ENCODE measurements at places on chromosomes 3 and 15.

DNA sequence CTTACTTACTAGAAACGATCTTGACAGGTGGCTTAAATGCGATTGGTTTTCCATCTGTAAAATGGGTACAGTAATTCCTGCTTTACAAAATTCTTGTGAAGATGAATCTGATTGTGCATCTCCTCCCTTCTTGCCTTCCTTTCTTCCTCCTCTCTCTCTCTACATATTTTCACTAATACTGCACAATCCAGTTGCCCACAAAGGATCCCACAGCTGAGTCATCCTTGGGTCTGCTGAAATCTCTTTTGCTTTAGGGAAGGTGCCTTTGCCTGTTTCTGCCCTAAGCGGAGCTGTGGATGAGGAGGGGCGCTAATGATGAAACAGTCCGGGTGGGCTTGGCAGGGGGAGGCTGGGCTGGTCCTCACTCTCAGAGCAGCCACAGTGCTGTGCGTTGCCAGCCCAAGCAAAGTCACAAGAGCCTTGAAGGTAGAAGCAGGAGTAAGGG, 46.1 kb downstream of the AMOTL2 start:
- DNase-seq = no peak

GRCh38 chr3:185270262-185270955, 16.6 kb upstream of the EHHADH start:
- no peak for DNase-seq

GRCh38 chr3:33096093-33096868, 665 bp downstream of the GLB1 start:
- DNase-seq = peak; percentile 55

GRCh38 chr3:149736953-149737205, 15.4 kb downstream of the COMMD2 start:
- DNase-seq = no peak

- DNase-seq = no peak
These were observed 5.2 kb upstream of the SIN3A start for GRCh38 chr15:75456710-75457109.

Measured in GM10248 (cell line).